Cardiac septum (tissue), 1 donor: ENCODE measurements at places on chromosomes 11 and 22. TPM values are rescaled to one million over a fixed set of nuclear protein-coding genes. Genes with fewer than 3 reads are reported as not detected.

DNA sequence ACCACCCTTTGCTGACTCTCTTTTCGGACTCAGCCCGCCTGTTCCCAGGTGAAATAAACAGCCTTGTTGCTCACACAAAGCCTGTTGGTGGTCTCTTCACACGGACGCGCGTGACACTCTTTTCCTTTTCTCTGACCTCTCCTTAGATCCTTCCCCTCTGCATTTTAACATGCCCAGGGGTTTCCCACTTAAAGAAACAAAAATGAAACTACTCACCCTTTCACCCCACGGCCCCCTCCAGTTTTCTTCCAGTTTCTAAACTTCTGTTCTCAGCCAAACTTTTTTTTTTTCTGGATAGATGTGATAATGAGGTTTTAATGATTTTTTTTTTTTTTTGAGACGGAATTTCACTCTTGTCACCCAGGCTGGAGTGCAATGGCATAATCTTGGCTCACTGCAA lies 32.8 kb upstream of the NUP50 start:
- no peak for DNase-seq

BEST1 gene
- total RNA-seq, result 1.1 TPM

CSRP3 gene
- total RNA-seq, result 2,895 TPM

- DNase-seq, result no peak
Measured at GRCh38 chr22:41966607-41967240, 2.5 kb upstream of the SEPTIN3 start.

KCNJ1 gene
- not detected for total RNA-seq

DNA sequence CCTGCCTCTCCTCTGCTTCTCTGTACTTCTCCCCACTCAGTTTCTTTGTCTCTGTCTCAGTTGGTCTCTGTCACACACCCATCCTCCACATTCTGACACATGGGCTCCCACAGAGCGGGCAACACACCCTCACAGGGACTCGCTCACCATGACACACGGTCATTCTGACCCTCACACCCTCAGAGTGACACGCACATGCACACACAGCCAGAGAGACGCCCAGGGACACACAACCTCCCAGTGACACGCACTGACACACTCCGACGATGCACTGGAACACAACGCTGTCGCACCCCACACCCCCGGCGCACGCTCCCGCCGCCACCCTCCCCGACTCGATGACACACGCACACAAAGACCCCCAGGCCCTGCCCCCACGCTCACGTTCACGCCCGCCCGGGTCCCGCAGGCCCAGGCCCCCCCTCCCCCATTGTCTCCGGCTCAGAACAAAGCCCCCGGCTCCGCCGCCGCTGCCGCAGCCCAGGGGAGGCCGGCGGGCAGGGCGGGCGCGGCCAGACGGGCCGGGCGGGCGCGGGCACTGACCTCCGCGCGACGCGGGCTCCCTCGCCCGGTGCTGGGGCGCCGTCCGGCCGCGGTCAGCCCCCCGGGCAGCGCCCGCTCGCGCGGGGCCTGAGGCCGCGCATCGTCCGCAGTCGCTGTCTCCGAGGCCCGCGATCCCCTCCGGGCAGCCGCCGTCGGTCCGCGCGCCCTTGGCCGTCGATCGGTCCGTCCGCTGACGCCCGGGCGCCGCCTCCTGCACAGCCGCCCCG lies 404 bp downstream of the DCHS1 start:
- no peak for DNase-seq
